ENCODE measurements at places on chromosomes 3 and 15.

DNA sequence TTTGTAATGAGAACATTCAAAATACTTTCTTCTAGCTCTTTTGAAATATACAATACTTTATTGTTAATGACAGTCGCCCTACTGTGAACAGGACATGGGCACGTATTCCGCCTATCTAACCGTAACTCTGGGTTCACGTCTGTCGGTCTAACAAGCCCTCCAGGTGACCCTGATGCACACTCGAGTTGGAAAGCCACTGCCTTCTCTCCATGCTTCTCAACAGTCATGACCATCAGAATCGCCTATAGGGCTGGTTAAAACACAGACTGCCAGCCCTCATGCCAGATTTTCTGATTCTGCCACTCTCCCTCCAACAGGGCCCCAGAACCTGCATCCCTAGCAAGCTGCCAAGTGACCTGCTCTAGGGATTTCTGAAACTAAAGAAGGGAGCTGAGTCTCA lies 140.2 kb downstream of the FOXP1 start:
- DNase-seq = no peak

DNA sequence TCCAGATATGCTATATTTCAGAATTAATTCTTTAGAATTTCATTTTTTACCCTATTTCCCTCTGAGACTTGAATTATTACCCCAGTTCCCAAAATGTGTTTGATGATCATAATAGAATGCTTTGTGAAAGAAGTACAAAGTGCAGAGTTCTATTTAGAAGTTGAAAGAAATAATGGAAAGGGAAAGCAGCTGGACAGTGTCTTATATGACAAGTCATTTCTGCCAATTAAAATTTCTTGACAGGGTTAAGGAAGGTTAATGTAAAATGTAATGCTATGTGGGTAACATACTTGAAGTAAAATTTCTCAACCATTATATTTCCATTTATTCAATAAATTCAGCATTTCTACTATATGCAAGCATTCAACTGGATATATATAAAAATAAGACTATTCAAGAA lies 33.1 kb downstream of the FGF7 start:
- DNase-seq = no peak

- DNase-seq = no peak
These were observed 19.8 kb upstream of the DCLK3 start for GRCh38 chr3:36784138-36784635.

DNA sequence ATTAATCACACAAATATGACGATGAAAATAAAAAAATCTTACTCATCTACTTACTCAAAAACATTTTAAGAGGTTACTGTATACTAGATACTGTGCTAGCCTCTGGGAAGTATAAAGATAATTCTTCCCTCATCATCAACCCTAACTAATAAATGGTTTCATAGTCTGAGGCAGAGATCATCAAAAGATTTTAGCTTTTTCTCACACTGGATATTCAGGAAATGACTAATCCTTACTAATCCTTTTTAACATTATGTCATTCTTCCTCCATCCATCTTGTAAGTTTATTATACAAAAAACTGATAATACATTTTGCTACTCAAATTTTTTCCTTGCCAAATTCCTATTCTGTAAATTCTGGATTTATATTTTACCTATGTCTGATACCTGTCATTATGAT lies 29.7 kb downstream of the ACAD11 start:
- DNase-seq = no peak

DNA sequence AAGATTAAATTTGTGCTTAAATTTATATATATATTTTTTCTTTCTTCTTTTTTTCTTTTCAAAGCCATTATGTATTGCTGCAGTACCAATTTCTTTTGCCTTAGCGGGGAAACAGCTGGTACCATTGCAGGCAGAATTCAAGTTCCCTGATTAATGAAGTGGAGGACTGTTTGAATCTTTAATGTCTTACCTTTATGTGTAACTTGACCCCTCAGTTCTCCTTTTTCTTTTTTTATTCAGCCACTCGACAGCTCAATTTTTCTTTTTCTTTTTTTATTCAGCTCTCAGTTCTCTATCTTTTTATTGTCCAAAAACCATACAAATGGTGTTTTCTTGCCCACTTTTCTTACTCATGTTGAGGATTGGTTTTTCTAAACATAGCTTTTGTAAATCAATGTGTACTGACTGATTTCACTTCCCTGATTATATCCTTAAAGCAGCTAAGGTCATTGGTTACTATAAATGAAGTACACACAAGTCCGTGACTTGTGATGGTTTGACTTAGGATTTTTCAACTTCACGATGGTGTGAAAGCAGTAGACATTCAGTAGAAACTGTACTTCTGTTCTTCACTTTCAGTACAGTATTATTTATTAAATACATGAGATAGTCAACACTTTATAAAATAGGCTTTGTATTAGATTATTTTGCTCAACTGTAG lies 22.8 kb downstream of the ATP2C1 start:
- DNase-seq = no peak
